ENCODE measurements at places on chromosomes 3 and 15.

- no peak for DNase-seq
These were observed 64.6 kb downstream of the ESYT3 start for GRCh38 chr3:138498991-138499390.

GRCh38 chr15:80609091-80609490 is 86.0 kb upstream of the ABHD17C start:
- no peak for DNase-seq

GRCh38 chr3:59632760-59633573 is 583.1 kb upstream of the CFAP20DC start:
- no peak for DNase-seq

- no peak for DNase-seq
These were observed 125.6 kb downstream of the PLCH1 start for GRCh38 chr3:155619118-155619915.

- DNase-seq = no peak
These were observed 68.7 kb upstream of the ADPGK start for GRCh38 chr15:72852273-72852672.

DNA sequence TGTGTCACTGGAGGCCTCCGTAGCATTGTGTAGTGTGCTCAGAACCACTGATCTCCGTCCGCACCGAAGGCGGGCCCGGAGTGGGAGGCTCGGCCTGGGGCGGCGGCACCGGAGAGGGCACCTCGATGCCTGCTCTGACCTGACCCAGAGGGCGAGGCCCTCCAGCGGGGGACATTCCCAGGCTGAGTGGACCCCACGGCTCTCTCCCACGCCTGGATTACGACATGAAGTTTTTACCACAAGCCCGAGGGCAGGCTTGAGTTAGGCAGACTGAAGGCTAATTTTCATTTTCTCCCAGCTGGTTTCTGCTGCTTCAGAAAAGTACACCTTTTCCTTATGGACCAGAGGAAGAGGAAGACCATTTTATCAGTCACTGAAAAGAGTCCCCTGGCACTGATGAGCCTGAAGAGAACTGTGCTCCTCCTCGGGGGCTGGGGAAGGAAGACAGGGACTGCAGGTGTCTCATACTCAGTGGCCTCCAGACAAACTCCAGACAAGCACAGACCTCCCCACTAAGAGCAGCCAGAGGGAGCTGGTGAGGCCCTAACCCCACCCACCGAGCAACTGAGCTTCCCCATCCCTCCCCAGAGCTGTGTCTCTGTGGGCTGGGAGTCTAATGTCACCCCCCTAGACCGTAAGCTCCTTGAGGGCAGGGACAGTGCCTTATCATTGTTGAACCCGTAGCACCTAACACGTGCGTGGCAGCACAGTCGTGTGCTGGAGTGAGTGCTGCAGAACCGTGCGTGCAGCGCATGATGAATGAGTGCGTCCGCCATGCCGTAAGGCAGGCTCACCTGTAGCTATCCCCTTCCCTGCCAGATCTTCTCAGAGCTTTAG is 74.5 kb upstream of the BLM start:
- no peak for DNase-seq

- DNase-seq = no peak
These were observed 64.4 kb upstream of the ACAN start for GRCh38 chr15:88738796-88739195.

DNA sequence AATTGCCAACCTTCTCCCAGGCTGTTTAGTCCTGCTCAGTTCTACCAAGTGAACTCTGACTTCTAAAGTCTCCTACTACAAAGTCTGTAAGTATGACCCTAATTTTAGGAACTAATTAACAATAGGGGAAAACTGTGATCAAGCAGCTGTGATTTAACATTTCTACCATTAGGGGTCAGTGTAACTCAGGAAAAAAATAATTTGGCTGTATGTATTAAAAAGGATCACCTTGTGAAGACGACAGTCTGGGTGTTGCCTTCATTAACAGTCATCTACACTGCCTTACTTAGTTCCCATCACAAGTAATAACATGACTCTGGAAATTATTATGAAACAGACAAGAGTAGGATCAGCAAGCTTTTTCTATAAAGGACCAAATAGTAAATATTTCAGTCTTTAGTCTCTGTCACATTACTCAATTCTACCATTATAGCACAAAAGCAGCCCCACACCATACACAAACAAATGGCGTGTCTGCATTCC is 4.2 kb upstream of the NPHP3 start:
- DNase-seq = peak; percentile 62

DNA sequence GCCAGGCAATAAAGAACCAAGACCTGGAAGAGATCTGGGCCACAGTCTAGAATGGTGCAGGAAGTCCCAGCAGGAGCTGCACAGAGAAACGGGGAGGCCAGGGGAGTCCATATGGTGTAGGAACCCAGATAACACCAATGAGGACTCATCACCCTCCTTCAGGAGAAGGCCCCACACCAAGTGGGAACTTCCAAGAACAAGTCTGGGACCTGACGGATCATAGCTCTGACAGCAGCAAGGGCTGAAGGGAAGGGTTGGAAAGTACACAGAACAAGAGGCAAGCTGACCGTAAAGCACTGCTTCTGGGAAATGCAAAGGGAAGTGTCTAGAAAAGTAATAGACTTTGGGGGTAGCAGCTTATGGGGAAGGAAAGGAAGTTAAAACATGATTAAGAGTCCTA is 34.5 kb downstream of the ANO10 start:
- no peak for DNase-seq

DNA sequence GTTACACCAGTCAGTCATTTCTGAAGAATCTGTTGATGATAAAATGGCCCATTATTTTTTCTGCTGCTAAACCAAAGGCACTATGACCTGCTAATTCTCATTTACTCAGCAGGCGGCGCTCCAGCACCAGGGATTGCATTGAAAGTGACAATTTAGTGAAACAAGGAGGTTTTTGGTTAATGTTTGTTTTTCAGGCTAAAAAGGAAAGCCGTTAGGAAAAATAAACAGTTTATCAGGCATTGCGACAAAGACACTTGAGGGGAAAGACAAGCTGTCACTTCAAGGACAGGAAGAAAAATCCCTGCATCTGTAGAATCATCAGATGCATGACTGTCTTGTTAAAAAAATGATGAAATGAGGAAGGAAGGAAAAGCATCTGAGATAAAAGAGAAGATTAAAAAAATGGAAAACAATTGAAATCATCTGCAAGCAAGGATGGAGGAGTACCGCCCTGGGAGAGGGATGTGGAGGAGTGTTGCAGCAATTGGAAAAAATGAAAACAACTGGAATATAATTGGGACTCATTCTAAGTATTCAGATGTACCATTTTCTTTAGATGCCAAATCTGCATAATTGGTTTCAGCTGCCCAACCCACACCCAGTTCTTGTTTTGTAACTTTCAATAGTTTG is 54.0 kb downstream of the NR1D2 start:
- DNase-seq = no peak

GRCh38 chr3:27596334-27596841 is 112.2 kb upstream of the SLC4A7 start:
- no peak for DNase-seq

GRCh38 chr3:194285024-194285849 is 65.9 kb downstream of the CPN2 start:
- DNase-seq = no peak

DNA sequence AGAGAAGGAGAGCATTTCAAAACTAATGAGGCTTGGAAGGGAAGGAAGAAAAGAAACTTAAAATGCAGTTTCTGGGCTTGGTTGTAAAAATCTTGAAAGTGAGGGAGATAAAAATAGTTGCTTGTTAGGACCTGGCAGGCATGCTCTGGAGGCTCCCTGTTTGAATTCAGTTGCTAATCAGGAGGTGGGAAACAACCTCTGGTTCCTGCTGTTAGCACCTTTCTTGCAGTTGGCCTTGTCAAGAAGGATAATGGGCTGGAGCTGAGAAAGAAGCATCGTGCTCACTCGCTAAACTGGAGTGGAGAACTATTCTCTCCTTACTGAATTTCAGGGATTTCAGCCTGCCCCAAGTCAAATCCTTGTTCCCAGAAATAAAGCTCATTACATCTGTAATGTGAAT is 23.4 kb downstream of the SNAPC5 start:
- no peak for DNase-seq

GRCh38 chr3:126170073-126170777 is 10.2 kb downstream of the ALDH1L1 start:
- no peak for DNase-seq

GRCh38 chr15:56165234-56165633 is 78.4 kb downstream of the RFX7 start:
- DNase-seq = no peak

DNA sequence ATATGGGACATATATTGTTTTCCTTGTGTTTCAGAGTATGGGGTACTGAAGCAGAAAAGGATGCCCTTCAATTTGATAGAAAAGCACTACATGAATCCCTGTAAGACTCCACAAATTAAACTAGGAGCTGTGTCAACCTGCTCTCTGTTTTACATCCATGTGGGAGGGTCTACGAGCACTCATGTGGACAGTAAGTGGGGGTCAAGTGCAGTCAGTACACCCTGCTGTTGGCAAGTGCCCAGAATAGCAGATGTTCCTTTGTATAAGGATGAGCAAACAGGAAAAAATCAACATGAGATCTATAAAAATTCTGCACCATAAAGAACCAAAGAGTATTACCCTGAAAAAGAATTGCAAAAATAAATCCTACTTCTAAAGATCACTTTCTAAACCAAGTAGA is 659.9 kb downstream of the SI start:
- DNase-seq = no peak

DNA sequence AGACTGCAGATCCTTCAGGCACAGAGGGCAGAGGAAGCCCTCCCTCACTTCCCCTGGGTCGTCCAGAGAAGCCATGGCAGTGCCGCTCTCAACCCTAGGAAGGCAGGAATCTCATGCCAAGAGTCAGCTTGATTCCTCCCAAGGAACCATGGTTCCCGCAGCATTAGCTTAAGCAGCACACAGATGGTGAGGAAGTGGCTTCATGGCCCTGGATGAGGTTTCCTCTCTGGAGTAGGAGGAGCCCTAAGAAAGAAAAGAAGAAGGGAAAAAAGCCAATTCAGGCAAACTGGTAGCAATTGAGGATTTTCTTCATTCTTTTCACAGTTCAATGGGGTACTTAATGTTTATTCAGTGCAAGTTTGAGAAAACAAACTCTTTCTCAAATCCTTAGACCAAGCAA is 2.9 kb downstream of the RBSN start:
- DNase-seq = no peak

- DNase-seq = no peak
These were observed 40.0 kb upstream of the MCF2L2 start for GRCh38 chr3:183468424-183468823.

DNA sequence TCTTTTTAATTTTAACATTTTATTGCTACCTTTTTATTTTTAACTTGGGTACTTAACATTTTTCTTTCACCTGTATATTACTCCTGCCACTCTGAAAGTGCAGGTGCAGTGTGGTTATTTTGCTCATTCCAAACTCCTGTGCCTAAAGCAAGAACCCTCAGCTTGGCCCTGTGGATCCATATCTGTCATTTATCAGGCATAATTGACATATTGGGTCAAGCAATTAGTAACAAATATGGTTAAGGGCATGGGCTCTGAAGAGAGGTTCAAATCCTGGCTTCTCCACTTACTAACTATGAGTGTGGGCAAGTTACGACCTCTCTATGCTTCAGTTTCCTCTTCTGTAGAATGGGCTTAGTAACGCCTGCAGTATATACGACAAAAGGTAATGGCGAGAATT is 9.8 kb upstream of the VPS8 start:
- no peak for DNase-seq

GRCh38 chr3:54564374-54564925 is 363.4 kb downstream of the LRTM1 start:
- no peak for DNase-seq

DNA sequence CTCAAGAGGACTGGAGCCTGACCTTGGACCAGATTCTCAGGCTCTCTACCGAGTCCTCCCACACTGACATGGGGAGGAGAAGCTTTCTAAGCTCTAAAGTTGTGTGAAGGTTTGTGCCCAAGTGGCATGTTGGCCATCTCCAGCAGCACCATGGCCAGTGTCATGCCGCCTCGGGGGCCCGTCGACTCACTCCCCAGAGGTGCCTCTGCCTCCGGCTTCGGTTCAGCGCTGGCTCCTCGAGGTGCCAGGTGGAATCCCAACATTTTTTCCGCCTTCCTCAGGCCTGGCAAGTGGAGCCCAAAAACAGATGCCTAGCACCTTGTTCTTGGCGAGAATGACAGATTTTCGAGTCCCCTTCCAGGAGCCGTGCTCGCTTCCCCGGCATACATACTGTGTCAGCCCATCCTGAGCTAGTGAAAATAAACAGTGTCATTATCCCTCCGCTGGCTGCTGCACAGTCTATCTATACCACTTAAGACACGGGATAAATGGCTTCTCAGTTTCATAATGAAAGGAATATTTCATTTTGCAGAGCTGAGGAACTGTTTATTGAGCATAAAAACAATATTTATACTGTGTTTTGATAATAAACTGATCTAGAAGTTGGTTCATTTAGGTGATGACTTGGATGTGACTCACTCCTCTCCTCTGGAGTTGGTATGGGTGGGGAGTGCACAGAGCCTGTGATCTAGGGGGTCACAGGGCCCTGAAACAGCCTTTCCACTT is 328.5 kb upstream of the TLE3 start:
- DNase-seq = no peak

DNA sequence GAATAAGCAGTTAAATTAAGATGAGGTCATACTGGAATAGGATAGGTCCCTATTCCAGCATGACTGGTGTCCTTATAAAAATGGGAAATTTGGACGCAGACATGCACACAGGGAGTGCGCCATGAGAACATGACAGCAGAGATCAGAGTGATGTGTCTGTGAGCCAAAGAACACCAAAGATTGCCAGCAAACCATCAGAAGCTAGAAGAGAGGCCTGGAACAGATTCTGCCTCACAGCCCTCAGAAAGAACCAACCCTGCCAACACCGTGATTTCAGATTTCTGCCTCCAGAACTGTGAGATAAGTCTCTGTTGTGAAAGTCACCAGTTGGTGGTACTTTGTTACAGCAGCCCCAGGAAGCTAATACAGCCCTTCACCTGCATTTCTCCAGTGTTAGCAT is 34.7 kb downstream of the EPHB1 start:
- DNase-seq = no peak

GRCh38 chr3:43163895-43164493 is 58.1 kb upstream of the POMGNT2 start:
- no peak for DNase-seq

GRCh38 chr3:187706971-187707370 is 4.6 kb upstream of the RTP2 start:
- DNase-seq = no peak
